K562 (cell line): ENCODE measurements at places on chromosomes 11 and 22.

GRCh38 chr22:40898850-40899357, 37.0 kb upstream of the DNAJB7 start:
- DNase-seq: peak; percentile 34

- DNase-seq: no peak
Measured at GRCh38 chr22:39592081-39593065, 21.8 kb downstream of the CACNA1I start.

- DNase-seq: no peak
Measured at GRCh38 chr11:78821371-78822306, 247.0 kb upstream of the NARS2 start.

- DNase-seq: no peak
Measured at GRCh38 chr11:35654711-35655110, 7.9 kb upstream of the TRIM44 start.

DNA sequence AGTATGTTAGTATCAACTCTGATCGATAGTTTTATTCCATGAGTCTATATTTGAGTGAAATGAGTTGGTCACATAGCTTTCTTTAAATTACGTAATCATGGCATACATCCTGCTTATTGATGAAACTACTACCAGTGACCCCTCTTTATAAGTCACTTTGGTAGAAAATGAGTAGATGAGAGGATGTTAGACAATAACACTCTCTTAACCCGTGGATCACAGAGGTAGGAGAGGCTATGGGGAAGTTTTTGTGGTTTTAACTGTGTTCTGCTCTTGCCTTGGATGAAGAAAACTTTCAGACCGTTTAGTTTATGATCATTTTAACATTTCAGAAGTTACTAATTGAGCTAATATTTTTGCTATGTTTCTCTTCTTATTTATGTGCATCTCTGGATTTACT, 34.0 kb downstream of the TBCEL start:
- DNase-seq: no peak

DNA sequence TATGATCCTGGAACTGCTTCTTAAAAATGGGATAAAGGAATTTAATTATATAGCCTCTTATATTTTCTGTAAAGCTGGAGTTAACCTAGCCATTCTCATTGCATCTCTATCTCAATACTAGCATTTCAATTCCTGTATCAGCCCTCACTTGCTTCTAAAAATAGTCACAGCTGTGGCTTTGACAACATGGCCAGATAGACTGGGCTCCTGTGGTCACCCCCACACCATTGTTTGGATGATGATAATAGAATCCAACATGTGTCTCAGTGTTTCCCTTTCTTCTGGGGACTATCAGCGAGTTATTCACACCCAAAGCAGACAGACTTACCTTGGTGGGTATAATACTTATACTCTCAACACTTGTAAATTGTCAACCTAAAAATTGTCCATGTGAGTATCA, 6.9 kb downstream of the VWA5A start:
- no peak for DNase-seq

- no peak for DNase-seq
Measured at GRCh38 chr11:120547811-120548681, 36.5 kb downstream of the GRIK4 start.

- no peak for DNase-seq
Measured at GRCh38 chr11:19228968-19229367, 11.8 kb downstream of the E2F8 start.

GRCh38 chr11:82775736-82776346, 42.2 kb upstream of the FAM181B start:
- peak; percentile 68 for DNase-seq

DNA sequence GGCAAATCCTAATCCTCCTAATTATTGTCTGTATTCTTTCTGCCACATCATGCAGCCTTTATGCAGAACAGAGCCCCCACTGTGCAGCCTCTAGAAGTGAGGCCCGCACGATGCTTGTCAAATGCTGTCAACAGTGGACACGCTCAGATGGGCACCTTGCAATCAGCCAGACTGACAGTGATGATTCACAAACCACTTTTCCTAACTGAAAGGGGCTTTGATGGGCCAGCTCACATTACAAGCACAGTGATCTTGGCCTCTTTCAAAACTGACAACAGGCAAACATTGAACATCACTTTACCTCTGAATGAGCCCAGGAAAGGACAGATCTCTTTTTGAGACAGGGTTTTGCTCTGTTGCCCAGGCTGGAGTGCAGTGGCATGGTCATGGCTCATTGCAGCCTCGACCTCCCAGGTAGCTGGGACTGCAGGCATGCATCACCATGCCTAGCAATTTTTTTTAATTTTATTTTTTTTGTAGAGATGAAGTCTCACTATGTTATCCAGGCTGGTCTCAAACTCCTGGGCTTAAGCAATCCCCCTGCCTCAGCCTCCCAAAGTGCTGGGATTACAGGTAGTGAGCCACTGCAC, 18.0 kb upstream of the E2F8 start:
- DNase-seq: no peak

DNA sequence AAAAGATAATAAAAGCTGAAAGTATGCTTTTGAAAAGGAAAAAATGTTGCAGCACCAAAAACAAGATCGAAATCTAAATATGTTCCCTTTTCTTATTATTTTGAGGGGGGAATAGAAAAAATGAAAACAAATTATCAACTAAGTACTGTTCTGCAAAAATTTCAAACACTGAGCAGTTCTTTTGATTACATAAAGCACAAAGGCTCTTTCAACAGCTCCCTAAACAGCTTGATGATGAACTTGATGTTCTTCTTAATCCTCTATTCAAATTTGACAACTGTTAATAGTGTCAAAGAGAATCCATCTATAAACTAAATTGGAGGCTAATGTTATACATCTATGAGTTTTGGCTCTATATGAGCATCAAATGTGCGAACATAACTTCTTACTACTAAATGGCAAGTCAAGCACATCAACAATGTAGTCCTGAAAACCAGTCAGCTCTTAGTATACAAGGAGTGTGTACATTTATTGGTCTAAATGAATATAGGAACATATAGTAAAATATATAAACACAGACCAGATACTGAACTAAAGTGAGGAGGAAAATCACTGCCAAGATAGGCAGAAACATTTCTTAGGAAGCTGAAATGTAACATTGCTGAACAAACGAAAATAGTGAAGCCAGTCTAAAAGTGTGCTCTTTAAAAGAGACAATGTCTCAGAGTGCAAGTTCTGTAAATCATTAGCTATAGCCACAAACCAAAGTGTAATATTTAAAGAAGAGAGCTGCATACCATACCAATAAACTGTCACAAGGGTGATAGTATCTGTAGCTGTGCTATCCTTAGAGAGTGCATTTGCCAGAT, 94.3 kb downstream of the SOX6 start:
- no peak for DNase-seq

DNA sequence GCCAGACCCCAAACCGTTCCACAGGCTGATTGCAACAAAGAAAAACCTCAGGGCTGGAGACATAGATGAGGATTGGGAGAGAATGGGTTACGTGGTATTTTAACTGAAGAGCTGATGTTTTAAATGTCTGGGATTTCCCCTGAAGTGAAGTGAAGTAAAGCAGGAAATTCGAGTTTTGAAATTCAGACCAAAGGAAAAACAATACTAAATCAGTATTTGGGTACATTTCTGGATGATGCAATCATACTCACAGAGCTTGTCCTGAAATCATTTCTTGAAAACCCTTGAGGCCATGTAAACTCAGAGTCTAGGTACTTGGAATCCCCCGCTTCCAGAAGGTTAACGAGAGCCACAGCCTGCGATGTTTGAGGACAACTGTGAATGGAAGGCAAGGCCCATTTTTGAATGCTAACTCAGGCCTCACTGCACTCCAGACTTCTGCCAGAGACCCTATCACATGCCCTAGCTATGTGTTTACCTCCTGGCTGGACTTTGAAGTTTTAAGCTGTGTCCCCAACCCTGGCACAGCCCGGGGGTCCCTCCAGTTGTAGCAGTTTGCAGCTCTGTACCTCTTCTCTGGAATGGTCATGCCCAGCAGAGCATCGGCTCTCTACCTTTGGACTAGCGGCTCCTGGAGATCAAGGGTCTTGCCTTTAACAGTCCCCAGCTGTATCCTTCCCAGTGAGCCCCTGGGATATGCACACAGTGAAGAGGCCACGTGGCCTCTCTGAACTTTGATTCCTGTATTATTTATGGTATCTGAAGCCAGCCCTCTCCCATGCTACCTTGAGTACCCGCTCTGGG, 5.4 kb upstream of the FTH1 start:
- peak; percentile 4 for DNase-seq

DNA sequence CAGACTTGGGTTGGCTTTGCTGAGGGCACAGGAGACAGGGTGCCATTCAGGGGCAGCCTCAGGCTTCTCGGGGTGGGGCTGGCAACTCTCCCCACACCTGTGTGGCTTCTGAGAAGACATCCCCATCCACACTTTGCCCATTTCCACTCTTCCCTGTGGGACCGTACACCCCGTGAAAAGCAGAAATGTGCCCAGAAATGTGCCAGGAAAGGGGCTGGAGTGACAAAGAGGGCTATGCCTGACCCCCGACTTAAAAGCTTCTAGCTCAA, 50.6 kb downstream of the SGSM3 start:
- no peak for DNase-seq

DNA sequence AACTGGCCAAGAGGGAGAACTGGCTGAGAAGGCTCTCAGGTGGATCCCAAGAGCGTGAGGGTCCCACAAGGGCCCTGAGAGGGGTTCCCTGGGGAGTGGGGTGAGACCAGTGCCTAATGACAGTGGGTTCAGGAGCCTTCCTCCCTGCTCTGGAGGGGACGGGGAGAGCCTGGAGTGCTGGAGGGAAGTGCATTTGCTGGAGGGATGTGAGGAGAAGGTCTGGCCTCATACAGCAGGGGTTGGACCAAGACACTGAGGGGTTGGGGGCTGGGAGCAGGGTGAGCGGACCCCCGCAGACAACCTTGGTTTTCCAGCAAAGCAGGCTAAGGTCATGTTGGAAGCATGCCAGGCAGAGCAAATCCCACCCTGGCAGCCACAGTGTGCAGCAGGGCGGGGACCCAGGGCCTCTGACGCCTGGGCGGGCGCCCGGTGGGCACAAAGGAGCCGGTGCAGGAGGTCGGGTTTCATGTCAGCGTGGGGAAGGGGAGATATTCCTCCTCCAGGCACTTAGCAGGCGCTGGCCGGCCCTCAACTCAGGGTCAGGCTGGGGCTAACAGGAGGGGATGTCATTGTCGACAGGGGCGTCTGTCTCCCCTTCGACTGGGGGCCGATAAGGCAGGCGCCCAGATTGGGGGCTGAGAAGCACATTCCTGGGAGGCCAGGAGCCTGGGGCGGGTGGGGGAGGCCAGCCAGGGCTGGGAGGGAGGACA, 3.1 kb upstream of the DERL3 start:
- no peak for DNase-seq

- DNase-seq: peak; percentile 66
Measured at GRCh38 chr11:118338637-118339061, 3.9 kb downstream of the CD3D start.

GRCh38 chr11:30210357-30210756, 20.5 kb upstream of the FSHB start:
- DNase-seq: no peak

DNA sequence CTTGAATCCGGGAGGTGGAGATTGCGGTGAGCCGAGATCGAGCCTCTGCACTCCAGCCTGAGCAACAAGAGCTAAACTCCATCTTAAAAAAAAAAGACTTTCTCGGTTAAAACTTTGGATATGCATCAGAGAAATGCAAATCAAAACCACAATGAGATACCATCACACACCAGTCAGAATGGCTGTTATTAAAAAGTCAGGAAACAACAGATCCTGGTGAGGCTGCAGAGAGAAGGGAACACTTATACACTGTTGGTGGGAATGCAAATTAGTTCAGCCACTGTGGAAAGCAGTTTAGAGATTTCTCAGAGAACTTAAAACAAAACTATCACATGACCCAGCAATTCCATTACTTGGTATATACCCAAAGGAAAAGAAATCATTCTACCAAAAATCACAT, 619.4 kb upstream of the KIRREL3 start:
- DNase-seq: no peak

GRCh38 chr22:41264408-41264941, 21.5 kb downstream of the RANGAP1 start:
- DNase-seq: no peak

DNA sequence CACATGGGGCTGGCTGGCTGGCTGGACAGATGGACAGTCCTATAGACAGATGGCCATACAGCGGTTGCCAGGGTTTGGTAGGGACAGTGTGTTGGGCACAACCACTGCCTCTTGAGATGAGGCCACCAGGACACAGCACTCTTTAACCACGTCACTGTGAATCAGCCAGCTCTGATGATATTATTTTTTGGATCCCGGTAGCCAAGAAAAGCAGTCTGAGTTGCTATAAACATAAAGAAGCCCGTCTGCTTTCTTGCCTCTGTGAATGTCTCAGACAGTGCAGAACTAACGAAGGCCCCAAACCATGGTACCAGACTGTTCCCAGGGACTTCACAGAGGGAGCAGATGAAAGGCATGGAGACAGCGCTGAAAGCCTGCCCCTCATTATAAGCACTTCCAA, 115.9 kb upstream of the CSNK2A3 start:
- DNase-seq: no peak

DNA sequence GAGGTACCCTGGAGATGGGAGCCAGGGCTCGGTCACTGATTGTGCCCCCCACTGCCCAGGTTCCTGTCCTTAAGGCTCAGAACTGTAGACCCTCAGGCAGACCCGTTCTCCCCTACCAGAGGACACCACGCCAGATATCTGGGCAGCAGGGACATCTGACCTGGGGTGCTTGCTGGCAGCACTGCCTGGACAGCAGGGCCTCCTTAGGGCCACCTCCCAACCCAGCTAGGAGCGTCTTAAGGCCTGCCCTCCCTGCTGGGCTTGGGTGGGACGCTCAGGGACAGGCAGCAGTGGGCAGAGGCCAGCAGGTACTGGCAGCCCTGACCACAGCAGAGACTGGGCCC, 3.1 kb downstream of the POLR2L start:
- DNase-seq: no peak

DNA sequence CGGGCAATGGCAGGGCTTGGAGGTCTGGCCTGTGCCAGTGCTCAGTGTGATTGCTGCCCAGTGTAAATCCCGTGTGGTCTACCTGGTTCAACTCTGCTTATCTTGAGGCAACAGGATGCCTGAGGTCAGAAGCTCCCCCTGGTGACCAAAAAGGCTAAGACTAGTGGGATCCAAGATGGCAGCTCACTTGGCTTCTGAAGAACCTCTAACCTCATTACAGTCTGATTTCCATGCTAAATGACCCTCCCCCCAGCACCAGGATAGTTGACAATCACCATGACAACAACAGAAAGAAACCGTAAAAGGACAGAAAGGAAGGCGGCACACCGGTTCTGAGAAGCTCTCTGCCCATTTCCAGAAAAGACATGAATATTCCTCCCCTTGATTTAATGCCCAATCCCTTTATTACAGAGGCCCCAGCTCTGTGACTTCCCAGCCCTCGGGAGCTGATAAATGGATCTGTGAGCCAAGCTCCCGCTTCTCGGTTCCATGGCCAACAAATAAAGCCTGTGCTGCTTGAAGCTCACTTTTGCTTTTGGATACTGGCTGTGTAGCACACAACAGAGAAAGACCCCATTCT, 398.4 kb downstream of the CTTN start:
- peak; percentile 25 for DNase-seq
